Stimulated activated effector memory CD8-positive, alpha-beta T cell treated with anti-CD3 and anti-CD28 coated beads, Interleukin-12 subunit alpha, Interleukin-12 subunit beta, amount 100 ng/mL, for 72 hours (primary cell): ENCODE measurements at places on chromosomes 1 and 21.

GRCh38 chr1:43975249-43975961, 645 bp downstream of the ATP6V0B start:
- DNase-seq = no peak

- no peak for DNase-seq
These were observed 56.0 kb upstream of the GPR52 start for GRCh38 chr1:174391716-174392115.

GRCh38 chr1:81672766-81673165, 128.0 kb upstream of the ADGRL2 start:
- DNase-seq = no peak

DNA sequence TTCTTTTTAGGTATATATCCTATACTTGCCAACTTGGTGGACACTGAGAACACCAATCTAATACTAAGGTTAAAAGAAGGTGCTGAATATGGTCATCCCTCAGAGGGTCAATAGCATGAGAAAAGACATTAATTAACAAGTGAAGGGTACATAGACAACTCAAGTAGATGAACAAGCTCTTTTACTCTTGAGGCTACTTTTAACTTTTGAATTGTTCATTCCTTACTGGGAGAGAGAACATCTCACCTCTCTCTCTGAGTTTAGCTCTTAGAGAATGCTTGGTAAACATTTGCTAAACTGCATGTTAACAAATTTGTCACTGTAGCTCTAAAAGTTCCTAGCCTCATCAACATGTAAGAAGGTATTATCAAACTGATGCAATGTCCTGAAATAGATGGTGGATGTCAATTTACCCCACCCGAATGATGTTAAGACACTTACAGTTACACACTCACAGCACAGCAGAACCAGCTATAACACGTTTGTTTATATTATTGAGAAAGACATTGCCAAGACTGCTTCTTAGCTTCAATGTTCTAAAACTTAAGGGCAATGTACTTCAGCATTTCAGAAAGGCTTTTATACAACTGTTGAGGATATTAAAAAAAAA, 35.9 kb downstream of the HEATR1 start:
- no peak for DNase-seq

- no peak for DNase-seq
These were observed 63.5 kb downstream of the DISC1 start for GRCh38 chr1:231690059-231690458.

- no peak for DNase-seq
These were observed 31.3 kb downstream of the VTCN1 start for GRCh38 chr1:117179471-117179870.

- DNase-seq = no peak
These were observed 372.2 kb upstream of the PKN2 start for GRCh38 chr1:88311907-88312306.

DNA sequence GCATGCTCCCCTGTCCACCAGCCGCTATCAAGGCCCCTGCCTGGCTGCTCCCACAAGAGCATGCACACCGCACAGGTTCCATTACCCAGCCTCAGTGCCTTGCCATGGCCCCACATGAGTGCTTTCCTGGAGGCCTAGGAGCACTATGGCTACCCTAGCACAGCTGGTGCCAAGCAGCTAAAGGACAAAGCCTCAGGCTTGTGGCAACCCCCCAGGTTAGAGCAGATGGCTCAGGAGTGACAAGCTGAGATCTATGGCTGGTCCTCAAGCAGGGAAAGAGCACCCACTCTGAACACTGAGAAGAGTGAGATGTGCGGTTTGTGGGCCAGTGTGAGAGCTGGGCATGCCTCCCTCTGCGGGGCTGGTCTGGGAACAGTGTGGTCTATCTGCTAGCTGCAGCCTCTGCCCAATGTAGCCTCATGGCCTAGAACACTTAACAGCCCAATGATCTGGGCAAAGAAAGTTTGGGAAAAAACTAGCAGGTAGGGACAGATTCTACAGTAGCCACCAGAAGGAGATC, 129.8 kb downstream of the VAV3 start:
- DNase-seq = no peak

DNA sequence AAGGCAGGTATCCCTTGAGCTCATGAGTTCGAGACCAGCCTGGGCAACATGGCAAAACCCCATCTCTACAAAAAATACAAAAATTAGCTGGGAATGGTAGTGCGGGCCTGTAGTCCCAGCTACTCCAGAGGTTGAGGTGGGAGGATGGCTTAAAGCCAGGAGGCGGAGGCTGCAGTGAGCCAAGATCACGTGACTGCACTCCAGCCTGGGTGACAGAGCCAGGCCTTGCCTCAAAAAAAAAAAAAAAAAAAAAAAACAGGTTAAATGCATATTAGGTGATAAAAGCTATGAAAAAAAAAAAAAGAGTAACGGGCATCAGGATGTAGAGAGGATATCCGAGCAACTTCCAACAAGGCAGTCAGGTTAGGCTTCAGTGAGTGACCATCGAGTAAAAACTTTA, 2.8 kb upstream of the SRRM1 start:
- no peak for DNase-seq

DNA sequence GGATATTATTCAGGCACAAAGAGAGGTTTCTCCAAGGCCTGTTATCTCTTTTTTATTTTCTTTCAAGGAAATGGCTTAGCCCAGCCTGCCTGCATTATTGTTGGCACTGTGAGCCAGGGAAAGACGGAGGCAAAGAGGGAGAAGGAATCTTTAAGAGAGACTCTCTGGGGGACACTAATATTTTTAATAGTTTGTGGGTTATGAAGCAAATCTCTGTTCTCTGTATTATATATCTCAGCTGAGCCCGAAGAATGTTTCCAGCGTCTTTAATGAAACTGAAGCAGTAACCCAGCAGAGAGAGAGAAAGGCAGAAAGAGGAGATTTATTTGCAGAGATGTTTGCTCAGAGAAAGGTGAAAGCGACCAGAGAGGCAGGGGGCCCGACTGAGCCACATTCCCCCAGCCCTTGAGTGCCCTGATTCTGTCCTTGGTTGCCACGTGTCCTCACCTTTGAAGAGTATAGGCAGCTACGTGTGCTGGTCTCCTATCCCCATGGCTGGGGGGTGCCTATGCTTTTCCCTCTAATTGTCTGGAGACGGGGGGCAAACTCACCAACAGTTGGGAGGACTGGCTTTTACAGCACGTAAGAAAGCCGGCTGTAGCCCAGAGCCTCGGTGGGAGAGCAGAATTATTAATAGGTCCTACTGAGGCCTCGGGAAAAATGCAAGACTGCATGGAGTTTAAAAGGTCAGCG, 166.4 kb downstream of the TRABD2B start:
- DNase-seq = no peak

DNA sequence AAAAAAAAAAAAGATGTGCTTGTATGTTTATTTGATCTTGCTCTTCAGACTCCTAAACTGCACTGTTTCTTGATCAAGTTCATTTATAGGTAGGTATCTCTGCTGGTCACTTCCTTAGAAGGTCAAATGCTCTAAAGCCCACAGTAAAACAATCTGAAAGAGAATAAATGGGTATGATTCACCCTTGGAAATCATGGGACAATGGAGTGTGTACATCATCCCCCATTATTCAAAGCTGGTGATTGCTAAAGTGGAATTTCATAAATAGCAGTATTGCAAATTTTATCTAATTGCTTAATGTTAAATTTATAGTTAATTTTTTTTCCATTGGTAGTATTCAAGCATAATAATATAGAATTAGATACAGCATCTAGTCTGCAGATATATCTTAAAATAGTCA, 53.4 kb downstream of the MIER1 start:
- no peak for DNase-seq

GRCh38 chr1:67307251-67308060, at the start of gene IL12RB2:
IL12RB2 (plus strand) TSS chr1:67307873; CDS start chr1:67320369, 12,496 bp downstream.
- DNase-seq = no peak

GRCh38 chr1:162882248-162882674, 21.3 kb upstream of the CCDC190 start:
- DNase-seq = no peak

DNA sequence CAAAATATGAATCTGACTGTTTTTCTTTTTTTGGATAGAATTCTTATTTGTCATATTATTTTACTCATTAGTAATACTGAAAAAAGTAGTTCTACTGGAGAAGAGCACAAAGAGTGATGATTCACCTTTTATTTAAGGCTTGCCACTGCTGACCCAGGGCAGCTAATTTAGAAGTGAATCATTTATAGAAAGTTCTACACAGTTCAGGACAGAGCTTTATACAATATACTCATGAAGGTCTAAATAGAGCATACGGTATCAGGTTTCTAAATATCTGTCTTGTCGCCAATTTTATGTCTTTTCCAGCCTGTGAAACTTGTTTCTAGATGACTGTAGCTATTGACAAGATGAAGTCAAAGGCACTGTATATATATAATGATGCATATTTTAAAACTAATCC, 25.0 kb downstream of the GIPC2 start:
- DNase-seq = no peak

- DNase-seq = no peak
These were observed 96.4 kb upstream of the RAB3GAP2 start for GRCh38 chr1:220368352-220369265.
